Stimulated activated CD4-positive, alpha-beta T cell treated with anti-CD3 and anti-CD28 coated beads, Interleukin-15, amount 100 ng/mL, for 1 hour (primary cell): ENCODE measurements at places on chromosomes 5 and 9.

DNA sequence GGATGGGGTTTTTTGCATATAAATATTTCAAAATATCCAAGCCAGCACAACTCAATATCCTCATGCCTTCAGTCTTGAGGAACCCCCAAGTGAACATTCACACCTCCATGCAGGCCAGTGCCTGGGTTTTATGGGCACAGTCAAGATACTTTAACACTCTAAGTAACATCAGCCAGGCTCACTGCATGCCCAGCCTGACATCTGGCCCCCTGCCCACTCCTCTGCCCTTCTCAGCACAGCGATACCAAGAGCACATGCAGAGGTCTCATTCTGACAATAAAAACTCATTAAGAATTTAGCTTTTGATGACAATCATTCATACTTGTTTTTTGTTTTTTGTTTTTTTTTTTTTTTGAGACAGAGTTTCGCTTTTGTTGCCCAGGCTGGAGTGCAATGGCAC lies 250.0 kb downstream of the CWC27 start:
- DNase-seq, result no peak

GRCh38 chr5:103345461-103345860 lies 86.9 kb downstream of the MACIR start:
- no peak for DNase-seq

- DNase-seq, result no peak
Observed at GRCh38 chr5:68015381-68016302, 199.9 kb upstream of the PIK3R1 start.

DNA sequence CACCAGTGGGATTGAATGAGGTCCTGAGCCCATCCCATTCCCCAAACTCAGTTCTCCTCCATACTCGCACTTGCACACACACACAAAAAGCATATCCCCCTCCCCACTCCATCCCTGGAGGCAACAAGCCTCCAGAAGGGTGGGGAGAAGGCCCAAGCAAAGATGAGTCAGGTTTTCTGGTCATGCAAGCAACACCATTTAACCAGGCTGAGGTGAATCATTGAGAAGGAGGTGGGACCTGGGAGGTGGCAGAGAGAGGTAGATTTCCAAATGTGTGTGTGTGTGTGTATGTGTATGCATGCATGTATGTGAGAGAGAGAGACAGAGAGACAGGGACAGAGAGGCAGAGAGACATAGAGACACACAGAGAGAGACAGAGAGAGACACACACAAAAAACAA lies 185.2 kb upstream of the TRIM32 start:
- DNase-seq, result no peak

DNA sequence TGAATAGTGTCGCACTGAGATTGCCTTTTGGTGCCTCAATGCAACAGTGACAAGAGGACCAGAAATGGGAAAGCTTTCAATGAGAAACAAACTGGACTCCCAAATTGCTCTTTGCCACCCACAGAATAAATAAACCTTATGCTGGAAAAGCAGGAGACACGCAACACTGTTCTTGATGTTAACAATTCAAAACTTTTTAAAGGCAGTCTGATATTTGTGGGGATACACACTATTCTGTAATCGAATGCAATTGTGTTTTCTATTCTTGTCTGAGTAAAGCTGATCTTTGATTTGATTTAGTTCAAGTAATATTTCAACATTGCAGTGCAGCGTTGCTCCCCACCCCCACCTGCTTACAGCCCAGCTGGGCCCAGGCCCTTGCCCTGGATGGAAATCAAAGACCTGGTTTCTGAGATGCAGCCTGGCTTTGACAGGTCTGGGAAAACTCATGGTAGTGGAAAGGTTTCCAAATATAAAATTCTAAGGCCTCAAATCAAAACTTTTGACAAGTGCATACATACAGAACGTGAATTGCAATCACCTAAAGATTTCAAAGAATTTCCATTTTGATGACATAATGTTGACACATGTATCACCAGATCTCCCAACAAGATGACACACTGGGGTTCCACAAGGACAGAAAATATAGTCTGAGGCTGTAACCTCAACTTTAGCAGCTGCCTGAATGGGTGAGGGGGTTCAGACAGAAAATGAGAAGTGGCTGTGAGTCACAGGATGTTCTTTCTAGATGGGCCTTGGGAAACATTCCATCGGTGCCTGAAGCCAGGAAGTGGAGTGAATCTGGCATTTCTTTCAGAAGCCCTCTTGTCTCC lies 55.1 kb downstream of the ABCA1 start:
- no peak for DNase-seq

DNA sequence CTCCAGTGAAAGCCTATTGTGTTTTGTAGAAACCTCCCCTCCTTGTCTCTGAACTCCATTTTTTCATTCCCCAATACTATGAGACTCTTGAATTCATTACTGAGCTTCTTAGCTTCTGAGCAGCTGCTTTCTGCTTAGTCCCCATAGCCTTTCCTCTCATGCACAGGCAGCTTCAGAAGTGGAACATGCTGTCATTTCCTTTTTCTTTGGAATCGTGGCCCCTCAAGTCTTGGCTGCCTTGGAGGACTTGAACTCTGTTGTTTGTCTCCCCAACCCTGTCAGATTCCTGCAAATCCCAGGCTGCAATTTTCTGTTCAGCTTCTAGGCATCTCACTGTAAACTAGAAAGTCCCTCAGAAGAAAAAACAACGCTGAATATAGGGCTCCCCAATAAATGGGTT lies 268.5 kb downstream of the ARRDC3 start:
- no peak for DNase-seq

GRCh38 chr5:149916334-149917072 lies 28.1 kb downstream of the PDE6A start:
- DNase-seq, result no peak

DNA sequence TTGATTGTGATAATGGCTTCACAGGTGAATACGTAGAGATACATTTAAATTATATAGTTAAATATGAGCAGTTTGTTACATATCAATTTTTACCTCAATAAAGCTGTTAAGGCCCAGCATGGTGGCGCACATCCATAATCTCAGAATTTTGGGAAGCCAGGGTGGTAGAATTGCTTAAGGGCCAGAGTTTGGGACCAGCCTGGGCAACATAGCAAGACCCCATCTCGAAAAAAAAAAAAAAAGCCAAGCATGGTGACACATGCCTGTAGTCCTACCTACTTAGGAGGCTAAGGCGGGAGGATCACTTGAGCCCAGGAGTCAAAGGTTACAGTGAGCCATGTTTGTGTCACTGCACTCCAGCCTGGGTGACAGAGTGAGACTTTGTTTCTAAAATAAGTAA lies 138.7 kb upstream of the TMEM161B start:
- DNase-seq, result no peak

DNA sequence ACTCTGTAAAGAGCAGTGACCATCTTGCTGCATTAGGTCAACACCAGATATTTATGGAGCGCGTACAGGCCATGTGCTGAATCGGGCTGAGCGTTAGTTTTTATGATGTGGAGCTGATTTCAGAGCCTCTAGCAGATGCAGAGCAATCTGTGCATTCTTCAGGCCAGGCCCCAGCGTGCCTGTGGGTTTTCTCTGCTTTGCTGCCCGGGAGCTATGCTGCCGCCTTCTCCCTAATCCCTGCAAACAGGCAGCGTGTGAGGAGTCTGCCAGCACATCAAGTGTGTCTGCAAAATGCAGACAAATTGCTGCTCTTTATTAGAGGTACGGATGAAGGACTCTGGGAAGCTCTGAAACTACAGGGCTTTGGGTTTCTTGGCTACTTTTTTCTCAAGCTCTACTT lies 170.0 kb downstream of the NTRK2 start:
- DNase-seq, result no peak

- no peak for DNase-seq
Observed at GRCh38 chr5:8839361-8840055, 706.4 kb downstream of the SEMA5A start.

DNA sequence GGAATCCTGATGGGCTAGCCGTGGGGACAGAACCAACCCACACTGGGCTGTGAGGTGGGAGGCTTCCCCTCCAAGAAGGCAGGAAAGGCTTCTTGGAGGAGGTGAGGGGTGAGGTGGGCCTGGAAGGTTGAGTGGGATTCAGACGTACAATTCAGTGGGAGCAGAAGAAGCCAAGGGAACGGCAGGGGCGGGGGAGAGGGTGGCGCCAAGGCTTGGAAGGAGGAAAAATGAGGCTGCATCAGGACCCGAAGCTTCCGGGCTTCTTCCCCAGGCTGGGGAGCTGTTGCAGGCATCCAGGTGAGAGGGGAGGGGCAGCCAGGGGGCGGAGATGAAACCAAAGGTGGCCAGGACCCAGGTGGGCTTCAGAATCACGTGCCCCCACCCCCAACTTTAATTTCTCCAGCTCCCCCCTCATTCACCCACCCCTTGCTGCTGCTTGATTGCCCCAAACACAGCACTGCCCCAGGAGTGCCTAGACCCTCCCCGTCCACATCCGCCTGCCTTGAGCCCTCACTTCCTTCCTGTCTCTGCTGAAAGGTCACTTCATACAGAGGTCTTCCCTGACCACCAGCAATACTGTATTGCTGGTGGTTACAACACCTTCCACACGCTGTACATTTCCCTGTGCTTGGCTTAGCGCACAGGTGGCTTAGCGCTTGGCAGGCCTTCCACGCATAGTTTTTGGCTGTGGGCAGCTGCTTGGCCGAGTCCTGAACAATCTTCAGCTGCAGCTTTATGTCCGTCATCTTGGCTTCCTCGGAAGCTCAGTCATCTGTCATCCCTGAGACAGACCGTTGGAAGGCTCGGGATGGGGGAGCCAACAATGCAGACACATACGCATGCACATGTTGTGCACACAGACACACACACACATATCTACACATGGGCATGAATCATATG lies 193.5 kb downstream of the RGS3 start:
- DNase-seq, result no peak

- DNase-seq, result no peak
Observed at GRCh38 chr5:164000819-164001218, 495.4 kb downstream of the MAT2B start.

- no peak for DNase-seq
Observed at GRCh38 chr5:68277431-68277830, 61.9 kb downstream of the PIK3R1 start.

DNA sequence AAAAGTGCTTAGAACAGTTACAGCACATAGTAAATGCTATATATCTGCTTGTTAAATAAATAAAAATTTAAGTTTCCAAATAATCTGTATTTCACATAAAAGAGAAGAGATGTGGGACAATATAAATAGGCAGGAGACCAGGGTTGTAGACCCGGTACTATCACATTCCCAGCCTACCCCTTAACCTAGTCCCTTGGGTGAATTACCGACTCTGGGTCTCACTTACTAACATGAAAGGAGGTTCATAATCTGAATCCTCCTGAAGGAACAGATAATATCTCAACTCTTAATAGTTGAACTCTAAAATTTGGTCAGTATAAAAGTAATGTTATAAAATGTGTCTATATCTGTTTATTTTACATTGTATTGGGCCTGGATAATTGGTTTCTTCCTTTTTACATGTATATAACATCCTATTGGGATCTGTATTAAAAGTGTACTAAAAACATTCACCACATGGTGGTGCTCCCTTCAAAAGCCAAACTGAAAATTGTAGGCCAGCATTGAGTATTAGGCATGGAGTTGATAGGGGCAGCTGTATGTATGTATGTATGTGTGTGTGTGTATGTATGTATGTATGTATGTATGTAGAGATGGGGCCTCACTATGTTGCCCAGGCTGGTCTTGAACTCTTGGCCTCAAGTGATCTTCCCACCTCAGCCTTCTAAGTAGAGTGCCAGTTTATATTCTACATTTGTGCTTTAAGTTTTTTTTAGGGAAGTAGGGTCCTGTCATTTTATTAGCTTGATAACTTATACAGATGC lies 64.2 kb upstream of the ABL1 start:
- no peak for DNase-seq

DNA sequence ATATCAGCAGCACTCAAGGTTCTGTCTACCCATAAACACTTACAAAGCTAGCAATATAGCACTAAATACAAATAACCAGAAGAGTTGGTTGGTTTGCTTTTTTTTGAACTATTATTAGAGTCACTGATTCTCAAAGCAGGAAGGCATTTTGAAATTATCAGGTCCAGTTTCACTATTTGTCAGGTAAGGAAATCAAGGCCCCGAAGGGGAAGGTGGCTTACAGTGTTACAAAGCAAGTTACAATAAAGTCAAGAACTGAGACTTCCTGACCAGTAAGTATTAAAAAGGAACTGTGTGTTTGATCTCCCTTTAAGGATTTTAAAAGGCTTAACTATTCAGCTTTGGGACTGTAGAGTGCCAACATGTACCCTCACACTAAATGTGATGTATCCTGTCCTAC lies 10.8 kb downstream of the C5orf15 start:
- DNase-seq, result no peak

GRCh38 chr9:80076162-80076561 lies 504.4 kb downstream of the TLE4 start:
- no peak for DNase-seq

DNA sequence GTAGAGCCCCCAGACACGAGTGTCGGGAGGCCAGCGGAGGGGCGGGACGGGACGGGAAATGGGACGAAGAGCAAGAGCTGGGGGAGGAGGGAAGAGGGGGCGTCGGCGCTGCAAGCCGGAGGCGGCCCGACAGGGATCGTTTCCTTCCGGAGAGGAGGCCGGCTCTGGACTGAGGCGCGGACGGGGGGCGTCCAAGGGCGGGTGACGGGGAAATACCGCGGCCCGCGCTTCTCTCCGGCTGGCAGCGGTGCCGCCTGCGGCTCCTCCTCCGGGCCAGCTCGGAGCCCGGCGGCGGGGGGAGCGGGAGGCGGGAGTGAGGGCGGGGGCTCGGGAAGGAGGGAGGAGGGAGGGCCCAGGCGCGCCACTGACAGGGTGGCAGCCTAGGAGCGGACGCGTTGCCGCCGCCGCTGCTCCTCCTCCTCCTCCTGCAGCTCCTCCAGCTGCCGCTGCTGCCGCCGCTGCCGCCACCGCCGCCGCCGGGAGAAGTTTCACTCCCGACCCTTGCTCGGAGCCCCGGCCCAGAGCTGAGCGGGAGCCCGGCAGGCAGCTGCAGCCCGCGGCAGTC lies at the start of gene CHSY3:
Gene CHSY3 (plus strand): TSS at position 364 of the 565 bp plus-strand sequence.
- DNase-seq, result peak; percentile 10

- DNase-seq, result no peak
Observed at GRCh38 chr5:150017226-150018005, 16.9 kb downstream of the HMGXB3 start.

DNA sequence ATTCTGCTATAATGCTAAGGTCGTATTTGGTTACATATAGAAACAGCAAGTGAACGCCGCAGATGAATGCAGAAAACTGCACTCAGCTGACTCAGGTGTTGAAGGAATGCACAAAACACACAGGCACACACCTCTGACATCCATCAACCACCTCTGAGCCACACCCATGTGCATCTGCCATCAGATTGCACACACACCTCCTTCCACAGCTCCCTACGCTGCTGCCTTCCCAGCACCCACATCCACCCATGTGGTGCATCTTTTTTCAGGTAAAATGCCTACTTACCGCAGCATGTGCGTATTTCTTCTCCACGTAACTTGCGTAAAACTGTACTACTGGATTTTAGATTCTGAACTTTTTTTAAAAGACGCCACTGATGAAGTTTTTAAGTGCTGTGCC lies 7.1 kb downstream of the STK10 start:
- no peak for DNase-seq
